CD4-positive, alpha-beta T cell treated with Interleukin-21 for 1 hour (primary cell): ENCODE measurements at places on chromosomes 12 and 14.

GRCh38 chr12:108570743-108571608 lies 8.6 kb downstream of the ISCU start:
- no peak for DNase-seq

DNA sequence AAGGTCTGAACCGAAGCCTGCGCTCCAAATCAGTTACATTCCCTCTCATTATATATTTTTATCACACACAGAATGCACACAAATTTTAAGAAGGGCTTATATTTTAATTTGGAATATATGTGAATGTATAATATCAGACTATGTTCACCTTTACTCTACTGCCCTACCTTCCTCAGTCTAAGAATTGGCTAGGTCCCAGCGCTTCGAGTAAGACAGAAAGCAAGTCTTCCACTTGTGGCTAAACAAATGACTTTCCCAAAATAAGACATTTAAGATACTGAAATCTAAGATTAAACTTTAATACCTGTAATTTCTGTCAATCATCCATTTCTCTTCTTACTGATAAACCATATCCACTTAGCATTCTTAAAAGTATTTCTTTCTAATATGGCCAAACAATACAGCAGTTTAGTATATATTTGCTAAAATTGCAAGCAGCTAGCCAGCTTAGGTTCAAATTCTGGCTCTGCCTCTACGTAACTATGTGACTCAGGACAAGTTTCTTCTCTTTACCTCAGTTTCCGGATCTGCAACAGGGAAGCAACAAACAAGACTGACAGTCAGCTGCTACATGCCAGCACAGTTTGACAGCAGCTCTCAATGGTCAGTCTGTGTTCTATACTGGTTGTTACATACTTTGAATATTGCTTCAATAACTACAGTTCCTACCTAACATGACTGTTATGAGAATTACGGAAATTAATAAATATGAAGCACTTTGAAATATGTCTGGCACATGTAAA lies 2.0 kb downstream of the INTS13 start:
- peak; percentile 36 for DNase-seq

- DNase-seq = no peak
These were observed 1.6 kb upstream of the RPL10L start for GRCh38 chr14:46653031-46653755.

DNA sequence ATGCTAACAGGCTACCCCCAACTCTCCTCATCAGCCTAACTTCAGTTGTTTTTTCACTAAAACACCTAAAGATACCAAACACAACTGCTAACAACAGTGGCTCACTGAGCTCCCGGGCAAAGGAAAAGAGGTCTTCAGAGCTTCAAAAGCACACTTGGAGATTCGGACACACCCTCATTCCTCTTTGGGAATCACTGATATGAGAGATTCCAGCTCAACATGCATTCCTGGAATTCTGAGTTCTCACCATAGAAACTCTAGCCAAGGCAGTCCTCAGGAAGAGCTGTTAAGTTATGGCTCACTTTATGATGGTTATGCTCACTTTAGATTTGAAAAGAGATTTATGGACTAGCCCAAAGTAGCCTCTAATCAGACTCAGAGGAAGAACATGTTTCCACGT lies 40.1 kb downstream of the STXBP6 start:
- no peak for DNase-seq

- no peak for DNase-seq
These were observed 70.6 kb upstream of the PRICKLE1 start for GRCh38 chr12:42660117-42660516.

DNA sequence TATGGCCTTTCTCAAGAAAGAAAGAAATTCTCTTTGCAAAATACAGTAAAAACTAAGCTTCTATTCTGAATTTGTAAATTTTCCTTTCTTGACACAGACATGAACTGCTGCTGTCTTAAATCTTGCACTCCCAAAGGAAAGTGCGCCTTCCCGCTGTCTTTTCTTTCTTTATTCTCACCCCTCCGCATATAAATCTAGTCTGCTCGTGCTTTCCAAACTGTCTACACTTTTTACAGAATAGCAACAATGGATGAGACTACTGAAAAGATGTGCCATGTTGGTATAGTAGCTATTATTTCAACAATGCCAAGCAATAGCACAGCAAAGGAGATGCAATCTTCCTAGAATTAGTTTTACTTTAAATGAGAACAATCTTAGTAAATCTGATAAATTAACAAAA lies 328.8 kb upstream of the PDE3A start:
- no peak for DNase-seq

DNA sequence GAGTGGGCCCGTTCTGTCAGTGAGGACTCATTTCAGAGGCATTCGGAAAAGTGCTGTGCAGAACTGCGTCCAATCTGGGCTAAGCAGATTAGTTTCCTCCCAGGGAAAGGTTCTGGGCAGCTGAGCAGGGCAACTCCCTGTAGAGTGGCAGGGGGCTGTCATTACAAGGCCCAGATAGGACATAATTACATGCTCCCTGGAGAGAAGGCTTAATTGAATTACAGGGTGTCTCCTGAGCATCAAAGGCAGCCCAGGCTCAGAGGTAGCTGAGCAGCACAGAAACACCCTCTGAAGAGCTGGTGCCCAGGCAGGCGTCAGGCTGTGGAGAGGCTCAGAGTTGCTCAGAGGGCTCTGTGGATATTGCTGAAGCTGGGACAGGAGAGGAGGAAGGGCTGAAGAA lies 36.0 kb downstream of the SLC8A3 start:
- no peak for DNase-seq
